ENCODE measurements at places on chromosomes 6 and 20. TPM values are rescaled to one million over a fixed set of nuclear protein-coding genes. Genes with fewer than 3 reads are reported as not detected.

DNA sequence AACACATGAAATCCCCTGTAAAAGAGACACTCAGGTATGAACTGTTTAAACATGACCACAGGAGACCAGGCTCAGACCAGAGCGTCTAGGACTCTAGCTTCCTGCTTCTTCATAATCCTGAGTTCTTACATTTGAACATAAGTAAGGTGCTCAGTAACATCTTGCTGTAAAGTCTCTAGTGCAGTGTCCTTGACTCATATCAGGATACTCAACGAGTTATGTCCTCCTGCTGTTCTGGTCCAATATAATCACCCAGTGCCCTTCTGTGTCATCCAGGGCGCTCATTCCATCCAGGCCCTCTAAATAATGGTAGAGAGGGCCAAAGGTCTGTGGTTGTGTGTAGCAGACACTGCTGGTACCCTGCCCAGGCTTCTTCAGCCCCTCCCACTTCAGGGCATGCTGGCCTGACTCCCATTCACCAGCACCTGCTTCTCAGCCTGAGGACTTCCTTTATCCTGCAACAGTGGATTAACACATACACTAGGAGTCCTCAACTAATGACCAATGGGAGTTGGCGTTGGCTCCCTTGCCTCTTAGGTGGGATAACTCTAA, 66.8 kb upstream of the MOCS1 start:
- no peaks in the 10 kb centered on the region for H3K36me3 ChIP-seq
- H3K4me3 ChIP-seq: no peak overlapping the region
- no peaks in the 10 kb centered on the region for H3K27me3 ChIP-seq
- no peaks in the 10 kb centered on the region for H3K4me1 ChIP-seq

DNA sequence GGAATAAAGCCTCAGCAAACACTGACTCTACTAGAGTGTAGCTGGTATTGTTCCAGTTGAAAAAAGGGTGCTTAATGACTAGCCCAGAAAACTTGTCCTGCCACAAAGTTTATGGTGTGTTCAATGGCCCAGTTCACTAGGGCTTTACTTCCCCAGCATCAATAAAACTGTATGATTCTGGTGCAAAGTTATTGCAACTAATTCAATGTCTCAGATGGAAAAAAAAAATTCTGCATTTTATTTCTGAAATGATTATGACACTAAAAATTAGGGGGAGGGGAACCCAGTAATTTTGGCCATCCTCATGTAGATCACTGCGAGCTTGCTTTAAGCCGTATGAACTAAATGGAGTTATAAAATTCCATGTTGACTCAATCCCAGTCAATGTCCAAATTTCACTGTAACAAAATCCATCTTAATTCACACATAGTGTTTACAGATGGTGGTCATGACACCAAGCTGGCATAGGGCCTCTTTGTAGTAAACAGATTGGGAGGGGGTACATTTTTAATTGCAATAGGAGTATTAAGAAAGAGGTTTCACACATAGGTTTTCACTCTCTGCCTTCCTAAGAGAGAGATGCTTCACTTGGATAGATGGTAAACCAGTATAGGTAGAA, 41.2 kb downstream of the PTPRK start:
- H3K27me3 ChIP-seq: no peaks in the 10 kb centered on the region
- DNase-seq: no peak
- H3K36me3 ChIP-seq: peaks cover 26% of the 10 kb centered on the region
- H3K27ac ChIP-seq: peak overlapping the region; percentile 24
- H3K4me1 ChIP-seq: peaks cover 64% of the 10 kb centered on the region
- peak overlapping the region; percentile 47 for H3K4me3 ChIP-seq

- H3K4me3 ChIP-seq: no peak overlapping the region
- no peaks in the 10 kb centered on the region for H3K4me1 ChIP-seq
- H3K27ac ChIP-seq: no peak overlapping the region
- no peaks in the 10 kb centered on the region for H3K27me3 ChIP-seq
- H3K36me3 ChIP-seq: no peaks in the 10 kb centered on the region
Observed at GRCh38 chr20:40109136-40109535, 579.9 kb downstream of the MAFB start.

- no peaks in the 10 kb centered on the region for H3K36me3 ChIP-seq
- H3K4me3 ChIP-seq: no peak overlapping the region
- no peak for DNase-seq
- H3K4me1 ChIP-seq: no peaks in the 10 kb centered on the region
- H3K27ac ChIP-seq: no peak overlapping the region
Observed at GRCh38 chr6:42380228-42380979, 71.3 kb downstream of the TRERF1 start.

TRMT6 gene
- total RNA-seq: 14.2 TPM

GRCh38 chr6:41228096-41228495, at the start of gene TREML4:
Gene TREML4 (plus strand): TSS chr6:41228349. CDS start chr6:41228428, 79 bp downstream.
- no peaks in the 10 kb centered on the region for H3K36me3 ChIP-seq
- DNase-seq: no peak
- no peak within 1 kb of the TSS for H3K27ac ChIP-seq
- no peak within 1 kb of the TSS for H3K4me3 ChIP-seq
- peaks cover 84% of the 10 kb centered on the region for H3K27me3 ChIP-seq

- H3K36me3 ChIP-seq: no peaks in the 10 kb centered on the region
- DNase-seq: no peak
- no peak overlapping the region for H3K4me3 ChIP-seq
- no peaks in the 10 kb centered on the region for H3K4me1 ChIP-seq
Observed at GRCh38 chr20:15446373-15446772, 1109.0 kb upstream of the FLRT3 start.

DNA sequence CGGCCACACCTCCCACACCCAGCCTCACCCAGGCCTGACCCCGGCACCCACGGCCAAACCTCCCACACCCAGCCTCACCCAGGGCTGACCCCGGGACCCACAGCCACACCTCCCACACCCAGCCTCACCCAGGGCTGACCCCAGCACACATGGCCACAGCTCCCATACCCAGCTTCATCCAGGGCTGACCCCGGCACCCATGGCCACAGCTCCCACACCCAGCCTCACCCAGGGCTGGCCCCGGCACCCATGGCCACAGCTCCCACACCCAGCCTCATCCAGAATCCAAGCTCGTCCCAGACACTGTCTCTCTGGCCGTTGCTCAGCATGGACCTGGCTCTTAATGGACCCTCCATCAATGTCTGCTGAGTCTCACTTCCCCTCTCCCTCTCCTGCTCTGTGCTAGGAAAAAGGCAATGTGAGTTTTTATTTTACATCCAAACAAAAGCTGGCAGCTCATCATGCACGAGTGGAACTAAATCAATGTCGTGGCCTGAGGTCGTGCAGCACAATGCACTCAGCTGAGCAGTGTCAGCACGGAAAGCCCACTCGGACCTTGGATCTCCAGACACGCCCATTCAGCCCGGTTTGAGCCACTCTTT, 36.1 kb downstream of the NINL start:
- DNase-seq: no peak
- H3K27me3 ChIP-seq: no peaks in the 10 kb centered on the region
- no peak overlapping the region for H3K27ac ChIP-seq
- no peak overlapping the region for H3K4me3 ChIP-seq
- peaks cover 19% of the 10 kb centered on the region for H3K4me1 ChIP-seq

NKX2-2 gene
- not detected for total RNA-seq

GRCh38 chr20:51122931-51123658, 100.2 kb upstream of the KCNG1 start:
- peaks cover 19% of the 10 kb centered on the region for H3K4me1 ChIP-seq
- peaks cover 59% of the 10 kb centered on the region for H3K27me3 ChIP-seq
- H3K4me3 ChIP-seq: no peak overlapping the region

DNA sequence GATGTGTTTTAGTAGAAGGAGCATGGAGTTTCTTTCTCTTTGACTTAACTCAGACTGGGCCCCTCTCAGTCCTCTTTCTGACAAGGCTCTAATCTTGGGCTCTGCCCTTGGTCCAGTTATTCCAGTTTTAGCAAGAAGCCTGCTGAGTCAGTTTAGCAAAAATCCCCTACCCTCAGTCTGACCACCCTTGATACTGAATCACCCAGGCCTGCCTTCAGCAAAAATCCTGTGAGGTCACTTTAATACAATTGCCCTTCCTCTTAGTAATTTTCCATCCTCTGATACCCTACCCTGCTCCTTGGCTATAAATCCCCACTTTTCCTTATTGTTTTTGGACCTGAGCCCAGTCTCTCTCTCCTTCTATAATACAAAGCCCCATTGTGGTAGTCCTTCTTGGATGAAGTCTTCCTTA, 326.7 kb upstream of the NOX3 start:
- peak; percentile 75 for DNase-seq
- peak overlapping the region; percentile 94 for H3K27ac ChIP-seq
- peaks cover 21% of the 10 kb centered on the region for H3K4me1 ChIP-seq
- no peaks in the 10 kb centered on the region for H3K27me3 ChIP-seq

CST2 gene
- total RNA-seq: not detected

POLH gene
- 31.9 TPM for total RNA-seq

DNA sequence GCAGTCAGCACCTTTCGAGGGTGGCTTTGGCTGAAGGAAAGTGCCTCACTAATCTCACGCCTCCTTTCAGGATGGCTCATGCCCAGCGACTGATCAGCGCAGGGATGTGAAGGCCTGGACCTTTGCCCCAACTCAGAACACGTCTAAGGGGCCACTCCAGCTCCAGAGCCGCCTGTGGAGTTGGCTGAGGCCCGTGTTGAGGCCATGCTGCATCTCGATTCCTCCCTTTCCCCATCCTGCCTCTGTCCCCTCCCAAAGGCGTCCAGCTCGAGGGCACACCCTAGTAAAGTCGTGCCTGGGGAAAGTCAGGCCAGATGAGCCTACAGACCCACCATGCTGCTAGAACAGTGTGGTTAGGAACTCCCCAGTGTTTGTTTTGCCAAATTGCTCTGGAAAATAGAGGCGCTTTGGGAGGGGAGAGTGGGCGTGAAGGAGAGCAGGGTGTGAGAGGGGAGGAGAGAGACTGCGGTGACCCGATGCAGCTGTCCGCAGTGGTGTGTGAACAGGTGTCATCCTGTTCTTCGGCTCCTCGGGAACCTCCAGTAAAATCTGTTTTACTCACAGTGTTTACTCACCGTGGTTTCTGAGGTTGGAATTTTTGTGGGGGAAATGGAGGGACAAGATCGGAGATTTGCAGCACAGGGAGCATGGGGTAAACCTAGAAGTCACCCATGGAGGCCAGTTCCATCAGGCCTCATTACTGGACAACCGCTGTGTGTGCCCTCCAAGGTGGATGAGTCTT, 85.0 kb upstream of the PMEPA1 start:
- no peak overlapping the region for H3K27ac ChIP-seq
- no peaks in the 10 kb centered on the region for H3K27me3 ChIP-seq
- no peak for DNase-seq
- H3K4me1 ChIP-seq: peaks cover 8% of the 10 kb centered on the region
- no peak overlapping the region for H3K4me3 ChIP-seq

LST1 gene
- total RNA-seq: not detected

- H3K4me3 ChIP-seq: no peak overlapping the region
- H3K27me3 ChIP-seq: peaks cover 60% of the 10 kb centered on the region
- peak; percentile 58 for DNase-seq
- no peak overlapping the region for H3K27ac ChIP-seq
- H3K4me1 ChIP-seq: no peaks in the 10 kb centered on the region
- no peaks in the 10 kb centered on the region for H3K36me3 ChIP-seq
Observed at GRCh38 chr20:48523191-48523995, 304.4 kb downstream of the PREX1 start.

QRSL1 gene
- 27.7 TPM for total RNA-seq

TCF15 gene
- total RNA-seq: not detected
